ENCODE measurements at places on chromosomes 12 and 14. TPM values are rescaled to one million over a fixed set of nuclear protein-coding genes. Genes with fewer than 3 reads are reported as not detected.

DNA sequence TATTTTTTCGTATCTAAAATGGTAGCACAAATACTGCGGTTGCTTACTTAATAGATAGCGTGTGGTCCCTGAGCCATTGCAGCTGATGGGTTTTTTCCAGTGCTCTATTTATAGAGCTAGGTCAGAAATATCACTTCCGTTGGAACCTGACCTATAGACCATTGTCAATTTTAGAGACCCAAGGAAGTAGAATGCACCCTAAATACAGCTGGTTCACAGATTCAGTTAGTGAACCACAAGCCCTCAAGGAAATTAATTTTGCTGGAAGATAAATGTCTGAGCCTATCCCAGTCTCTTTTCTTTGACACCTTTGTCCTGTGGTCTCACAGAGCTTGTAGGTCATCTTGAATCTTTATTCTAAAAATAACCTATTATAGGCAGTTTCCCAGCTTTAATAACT lies 391.0 kb downstream of the ZFP36L1 start:
- no peaks in the 10 kb centered on the region for H3K36me3 ChIP-seq
- no peaks in the 10 kb centered on the region for H3K27me3 ChIP-seq
- H3K4me3 ChIP-seq: no peak overlapping the region
- H3K27ac ChIP-seq: no peak overlapping the region
- peaks cover 66% of the 10 kb centered on the region for H3K4me1 ChIP-seq

GRCh38 chr12:102549691-102550090 lies 69.3 kb upstream of the IGF1 start:
- H3K27ac ChIP-seq: no peak overlapping the region
- no peaks in the 10 kb centered on the region for H3K27me3 ChIP-seq
- no peak for DNase-seq
- no peak overlapping the region for H3K4me3 ChIP-seq

- no peaks in the 10 kb centered on the region for H3K27me3 ChIP-seq
- peak overlapping the region; percentile 73 for H3K27ac ChIP-seq
- no peak for DNase-seq
- no peaks in the 10 kb centered on the region for H3K4me1 ChIP-seq
- H3K4me3 ChIP-seq: peak overlapping the region; percentile 93
Measured at GRCh38 chr12:103840462-103840875, 565 bp downstream of the NT5DC3 start.

DNA sequence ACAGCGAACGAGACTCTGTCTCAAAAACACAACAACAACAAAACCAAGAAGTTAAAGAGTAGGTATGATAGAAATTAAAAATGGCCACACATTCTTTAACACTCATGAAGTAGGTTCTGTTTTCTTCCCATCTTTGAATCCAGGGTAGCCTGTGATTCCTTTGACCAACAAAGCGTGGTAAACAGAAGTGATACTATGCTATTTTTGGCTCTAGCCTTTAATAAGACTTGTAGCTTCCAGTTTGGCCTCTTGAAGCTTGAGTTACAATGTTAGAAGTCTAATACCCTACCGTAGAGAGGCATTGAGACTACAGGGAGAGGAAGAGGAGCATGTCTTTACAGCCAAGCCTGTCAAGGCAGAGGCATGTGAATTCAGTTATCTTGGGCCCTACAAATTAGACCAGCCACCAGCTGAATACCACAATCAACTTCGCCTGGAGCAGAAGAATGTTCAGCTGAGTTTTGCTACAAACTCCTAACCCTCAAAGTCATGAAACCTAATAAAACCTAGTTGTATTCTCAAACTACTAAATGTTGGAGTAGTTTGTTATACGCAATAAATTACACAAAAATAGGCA lies 4.9 kb upstream of the NEMF start:
- no peak overlapping the region for H3K4me3 ChIP-seq
- no peaks in the 10 kb centered on the region for H3K27me3 ChIP-seq
- no peak for DNase-seq
- H3K4me1 ChIP-seq: no peaks in the 10 kb centered on the region

DNA sequence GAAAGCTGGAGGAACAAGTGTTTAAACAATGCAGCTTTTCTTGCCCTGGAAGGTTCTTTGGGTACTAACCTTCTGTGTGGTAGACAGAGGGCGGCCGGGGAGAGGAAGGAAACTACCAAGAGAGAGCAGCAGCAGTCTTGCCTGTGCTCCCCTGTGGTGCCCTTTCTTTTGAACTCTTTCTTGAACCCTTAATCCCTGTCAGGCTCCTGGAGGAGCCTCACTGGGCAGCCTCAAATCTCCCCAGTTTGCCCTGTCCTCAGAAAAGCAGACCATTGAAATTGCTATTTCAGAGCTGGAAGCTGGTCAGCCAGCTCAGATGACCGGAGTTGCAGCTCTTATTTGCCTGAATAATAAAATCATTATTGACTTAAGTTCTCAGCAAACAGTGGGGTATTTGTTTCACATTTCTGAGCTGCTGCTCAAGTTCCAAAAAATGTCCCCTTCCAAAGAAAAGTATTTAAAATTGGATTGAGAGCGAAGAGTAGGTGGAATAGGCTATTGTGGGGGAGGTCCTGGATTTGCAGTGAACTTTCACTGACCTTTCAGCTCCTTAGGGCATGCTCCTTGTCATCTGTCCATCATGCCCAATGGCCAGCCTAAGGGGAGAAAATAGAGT lies 42.1 kb upstream of the RNASE3 start:
- H3K27me3 ChIP-seq: no peaks in the 10 kb centered on the region
- H3K36me3 ChIP-seq: no peaks in the 10 kb centered on the region

GRCh38 chr14:77098529-77099353 lies 683 bp downstream of the CIPC start:
- peak; percentile 41 for DNase-seq
- H3K4me1 ChIP-seq: peaks cover 74% of the 10 kb centered on the region
- no peaks in the 10 kb centered on the region for H3K36me3 ChIP-seq

- no peak overlapping the region for H3K27ac ChIP-seq
- H3K36me3 ChIP-seq: no peaks in the 10 kb centered on the region
- no peak for DNase-seq
- H3K27me3 ChIP-seq: no peaks in the 10 kb centered on the region
- no peak overlapping the region for H3K4me3 ChIP-seq
Measured at GRCh38 chr12:49876070-49876469, 27.6 kb downstream of the FAIM2 start.

GRCh38 chr12:89874146-89874545 lies 165.5 kb upstream of the ATP2B1 start:
- H3K36me3 ChIP-seq: no peaks in the 10 kb centered on the region
- no peak overlapping the region for H3K27ac ChIP-seq
- no peaks in the 10 kb centered on the region for H3K4me1 ChIP-seq
- no peaks in the 10 kb centered on the region for H3K27me3 ChIP-seq
- DNase-seq: peak; percentile 14

GRCh38 chr12:48991247-48992050 lies 7.7 kb downstream of the DDN start:
- DNase-seq: no peak
- H3K36me3 ChIP-seq: no peaks in the 10 kb centered on the region
- no peak overlapping the region for H3K27ac ChIP-seq
- H3K4me3 ChIP-seq: no peak overlapping the region
- H3K27me3 ChIP-seq: no peaks in the 10 kb centered on the region

GRCh38 chr12:132217800-132218526 lies 73.7 kb downstream of the NOC4L start:
- no peak overlapping the region for H3K4me3 ChIP-seq
- DNase-seq: no peak
- no peaks in the 10 kb centered on the region for H3K27me3 ChIP-seq
- no peaks in the 10 kb centered on the region for H3K36me3 ChIP-seq

The TAS2R20 gene
- 8.4 TPM for total RNA-seq

The PLEKHG7 gene
- 1.2 TPM for total RNA-seq

The TAC3 gene
- not detected for total RNA-seq

The RNFT2 gene
- total RNA-seq: 1.5 TPM

The RPL10L gene
- total RNA-seq: not detected

The TEAD4 gene
- 17.2 TPM for total RNA-seq

The THTPA gene
- total RNA-seq: 14.4 TPM

The SMOC1 gene
- total RNA-seq: 6.0 TPM

The RNASE7 gene
- total RNA-seq: not detected

Measured in tibial nerve (tissue), 4 donors.